ENCODE measurements at places on chromosomes 1 and 21.

DNA sequence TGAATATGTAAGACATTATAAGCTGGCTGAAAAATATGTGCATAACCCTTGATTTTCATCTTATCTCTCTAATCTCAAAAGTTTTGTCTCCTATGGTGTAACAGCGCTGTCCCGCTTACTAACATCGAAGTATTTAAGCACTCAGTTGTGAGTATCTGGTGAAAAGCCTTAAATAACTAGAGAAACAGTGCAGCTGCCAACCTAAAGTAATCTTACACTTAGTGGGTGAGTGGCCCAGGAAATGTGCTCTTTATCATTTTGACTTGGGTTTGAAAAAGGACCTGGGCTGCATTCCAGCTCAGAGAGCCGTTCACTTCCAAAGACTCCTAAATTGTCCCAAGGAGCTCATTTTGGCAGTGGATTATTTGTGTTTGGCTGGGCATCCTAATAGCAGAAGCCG lies 225.9 kb downstream of the SPATA17 start:
- DNase-seq, result no peak

DNA sequence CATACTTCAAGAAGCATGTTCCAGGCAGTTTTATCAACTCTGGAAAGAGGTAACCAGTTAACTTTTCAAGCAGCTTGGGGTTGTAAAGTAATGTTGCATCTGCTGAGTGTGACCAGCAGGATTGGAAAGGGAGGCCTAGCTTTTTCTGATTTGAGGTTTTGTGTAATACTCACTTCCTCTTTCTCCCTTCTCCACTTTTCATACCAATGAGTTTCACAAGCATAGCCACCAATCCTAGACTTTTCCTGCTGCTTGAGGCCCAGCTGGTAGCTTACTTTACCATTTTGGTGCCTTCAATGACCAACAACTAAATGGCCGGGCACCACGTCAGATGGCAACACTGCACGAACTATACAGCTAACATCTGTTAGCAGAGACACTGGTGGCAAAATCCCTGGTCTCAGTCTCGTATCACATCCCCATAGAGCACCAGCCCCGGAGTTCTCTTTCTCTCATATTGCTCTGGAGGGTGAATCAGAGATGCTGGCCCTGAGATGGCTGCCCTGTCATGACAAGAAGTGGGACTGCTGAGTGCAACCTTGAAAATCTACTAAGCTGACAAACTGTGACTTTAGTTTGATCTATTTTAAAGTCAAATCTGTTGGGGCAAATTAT lies 14.8 kb upstream of the GPR88 start:
- no peak for DNase-seq

GRCh38 chr1:19644681-19645410 lies 735 bp downstream of the NBL1 start:
- DNase-seq, result peak; percentile 44

GRCh38 chr1:196723325-196724185 lies 51.1 kb upstream of the CFHR3 start:
- no peak for DNase-seq

- no peak for DNase-seq
These were observed 5.3 kb downstream of the CREG1 start for GRCh38 chr1:167548059-167548932.

DNA sequence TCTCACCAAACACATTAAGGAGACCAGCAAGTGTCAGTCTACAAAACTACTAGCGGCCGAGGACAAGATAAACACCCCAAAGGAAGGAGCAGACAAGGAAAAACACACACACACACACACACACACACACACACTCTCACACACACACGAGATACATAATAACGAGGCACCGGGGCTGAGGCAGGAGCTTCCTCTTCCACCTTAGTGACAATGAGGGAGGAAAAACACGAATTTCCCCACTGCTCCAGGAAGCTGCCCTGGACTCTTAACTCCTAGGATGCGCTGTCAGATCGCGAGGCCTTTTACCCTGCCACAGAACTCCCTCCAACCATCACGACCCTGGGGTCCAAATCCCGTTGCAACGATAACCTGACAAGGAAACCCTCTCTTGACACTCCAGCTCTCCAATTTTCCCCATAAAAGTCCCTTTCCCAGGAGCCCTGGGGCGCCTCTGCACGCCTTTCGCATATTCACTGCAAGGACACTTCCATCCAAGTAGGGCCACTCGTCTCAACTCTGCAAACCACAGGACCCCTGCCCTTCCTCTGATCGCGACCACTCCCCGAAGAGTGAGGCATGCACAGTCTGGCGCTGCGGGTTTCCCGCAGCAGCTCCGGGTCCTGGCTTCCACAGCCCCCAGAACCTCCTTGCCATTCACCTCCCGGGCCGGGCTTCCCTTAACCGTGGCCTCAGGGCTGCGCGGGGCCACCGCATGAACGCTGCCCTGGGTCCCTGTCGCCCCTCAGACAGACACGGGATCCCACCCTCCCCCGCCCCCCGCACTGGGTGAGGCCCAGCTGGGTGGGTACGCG lies 581 bp downstream of the ETV3 start:
- no peak for DNase-seq

GRCh38 chr1:210441028-210441427 lies 112.3 kb downstream of the HHAT start:
- DNase-seq, result no peak
